BJ (cell line): ENCODE measurements at places on chromosomes 16 and 17.

DNA sequence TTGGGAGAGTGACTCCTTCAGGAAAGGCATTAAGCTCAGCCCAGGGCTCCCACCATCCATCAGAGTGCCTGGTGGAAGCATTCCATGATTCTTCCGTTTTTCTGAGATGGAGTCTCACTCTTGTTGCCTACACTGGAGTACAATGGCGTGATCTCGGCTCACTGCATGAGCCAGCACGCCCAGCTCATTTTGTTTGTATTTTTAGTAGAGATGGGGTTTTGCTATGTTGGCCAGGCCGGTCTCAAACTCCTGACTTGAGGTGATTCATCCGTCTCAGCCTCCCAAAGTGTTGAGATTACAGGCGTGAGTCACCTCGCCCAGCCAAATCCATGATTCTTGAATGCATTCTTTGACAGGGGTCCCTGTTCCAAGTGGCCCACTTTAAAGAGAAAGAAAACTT, 23.1 kb downstream of the MIS12 start:
- no peak for DNase-seq

- DNase-seq, result no peak
These were observed 133.1 kb downstream of the ANKRD11 start for GRCh38 chr16:89357055-89357816.

DNA sequence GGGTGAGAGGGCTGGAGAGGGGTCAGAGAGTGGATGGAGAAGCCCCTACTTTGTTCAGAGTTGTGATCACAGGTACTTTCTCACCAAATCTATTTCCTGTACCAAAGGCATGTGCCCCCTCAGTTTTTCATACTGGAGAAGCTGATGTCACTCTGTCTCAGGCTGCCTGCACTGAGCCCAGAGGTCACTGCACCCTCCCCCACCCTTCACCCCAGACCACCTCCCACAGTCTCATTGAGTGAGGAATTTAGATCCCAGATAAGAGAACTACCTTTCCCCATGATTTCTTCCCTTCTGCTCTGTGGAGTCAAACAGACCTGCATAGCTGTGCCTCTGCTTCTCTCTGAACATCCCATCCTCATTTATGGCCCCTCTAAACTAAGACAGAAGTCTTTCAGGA, 140.0 kb upstream of the IRX6 start:
- DNase-seq, result no peak

- DNase-seq, result no peak
These were observed 860 bp upstream of the ARHGDIG start for GRCh38 chr16:279531-279930.

DNA sequence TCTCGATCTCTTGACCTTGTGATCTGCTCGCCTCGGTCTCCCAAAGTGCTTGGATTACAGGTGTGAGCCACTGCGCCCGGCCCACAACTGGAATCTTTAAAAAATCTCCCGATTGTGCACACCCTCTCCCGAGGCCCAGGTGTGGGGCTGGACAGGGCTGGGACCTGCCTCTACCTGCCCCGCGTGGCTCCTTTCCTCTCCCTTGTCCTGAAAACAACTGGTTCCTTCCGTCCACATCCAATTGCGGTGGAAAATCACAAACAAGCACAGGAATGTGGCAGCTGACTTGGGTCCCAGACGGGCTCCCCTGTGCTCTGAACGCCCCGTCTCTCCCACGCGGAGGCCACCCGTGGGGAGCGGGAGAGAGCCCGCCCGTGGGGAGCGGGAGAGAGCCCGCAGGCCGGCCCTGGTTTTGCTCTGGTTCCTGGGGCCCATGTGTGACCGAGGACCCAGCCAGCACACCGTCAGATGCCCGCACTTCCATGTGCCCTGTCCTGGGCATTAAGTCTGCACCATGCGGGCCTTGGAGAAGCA, 3.0 kb upstream of the TMEM204 start:
- DNase-seq, result no peak

DNA sequence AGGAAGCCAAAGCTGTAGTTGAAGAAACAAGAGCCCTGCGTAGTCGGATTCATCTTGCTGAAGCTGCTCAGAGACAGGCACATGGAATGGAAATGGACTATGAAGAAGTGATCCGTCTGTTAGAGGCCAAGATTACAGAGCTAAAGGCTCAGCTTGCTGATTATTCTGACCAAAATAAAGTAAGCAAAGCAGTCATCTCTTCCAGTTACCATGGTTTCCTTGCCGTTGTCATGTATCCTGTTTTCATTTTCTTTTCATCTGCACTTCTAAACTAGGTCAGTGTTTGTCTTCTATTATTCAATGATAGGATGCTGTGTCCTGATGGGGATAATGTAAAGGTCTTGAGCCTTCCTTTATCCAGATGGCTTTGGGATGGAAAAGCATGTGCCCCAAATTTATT, 104.3 kb downstream of the STXBP4 start:
- no peak for DNase-seq

DNA sequence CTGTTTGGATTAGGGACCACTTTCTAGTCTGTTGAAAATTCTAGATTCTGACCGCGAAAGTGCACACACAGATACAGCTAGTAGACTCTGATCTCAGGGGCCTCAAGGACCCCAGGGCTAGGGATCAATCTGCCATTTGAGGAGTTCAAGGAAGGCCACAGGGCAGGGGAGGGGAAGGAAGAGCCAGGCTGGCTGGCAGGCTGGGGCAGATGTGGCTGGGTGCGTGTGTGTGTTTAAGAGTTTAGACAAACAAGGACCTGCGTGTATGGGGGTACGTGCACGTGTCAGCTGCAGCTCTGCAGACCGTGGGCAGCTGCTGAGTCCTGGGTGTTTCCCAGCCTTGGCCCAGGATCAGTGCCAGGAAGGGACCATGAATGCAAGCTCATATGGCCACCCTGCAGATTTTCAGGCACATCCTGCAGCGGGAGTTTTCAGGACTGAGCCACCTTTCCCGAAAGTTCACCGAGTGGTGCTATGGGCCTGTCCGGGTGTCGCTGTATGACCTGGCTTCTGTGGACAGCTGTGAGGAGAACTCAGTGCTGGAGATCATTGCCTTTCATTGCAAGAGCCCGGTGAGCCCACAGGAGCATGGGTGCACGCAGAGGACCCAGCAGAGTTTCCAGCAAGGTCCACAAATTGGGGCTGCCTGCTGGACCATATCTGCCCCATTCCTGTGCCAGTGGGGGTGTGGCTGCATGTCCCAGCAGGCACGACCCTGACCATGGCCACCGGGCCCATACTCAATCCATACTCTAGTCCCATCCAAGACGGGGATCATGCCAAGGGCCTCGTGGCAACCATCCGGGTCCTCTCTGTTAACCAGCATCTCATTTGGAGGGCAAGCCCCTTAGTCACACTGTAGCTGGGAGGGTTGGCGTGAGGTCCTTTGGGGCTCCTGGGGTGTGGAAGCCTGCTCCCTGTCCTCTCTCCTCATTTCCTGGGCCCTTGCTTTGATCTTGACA, 10.6 kb downstream of the TRPV2 start:
- no peak for DNase-seq
